NCI-H526 (cell line): ENCODE measurements at places on chromosomes 3 and 15.

- no peak for DNase-seq
Measured at GRCh38 chr3:87710028-87710427, 348.8 kb downstream of the CGGBP1 start.

DNA sequence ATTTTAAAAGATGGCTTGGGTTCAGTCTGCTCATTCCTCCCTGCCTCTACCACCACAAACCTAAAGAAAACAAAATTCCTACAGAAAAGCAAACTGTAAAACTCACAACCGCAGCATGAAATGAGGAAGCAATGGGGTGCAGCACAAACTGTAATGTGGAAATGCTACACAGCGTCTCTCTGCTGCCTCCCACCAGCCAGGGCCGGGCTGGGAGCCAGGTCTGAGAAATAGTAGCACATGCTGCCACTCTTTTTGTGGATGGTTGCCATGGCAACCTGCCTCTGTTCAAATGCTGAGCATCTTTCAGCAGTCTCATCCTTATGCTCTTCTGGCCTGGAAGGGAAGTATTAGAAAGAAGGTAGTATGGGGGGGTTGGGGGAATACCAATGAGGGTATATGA is 55.4 kb downstream of the EOMES start:
- DNase-seq: no peak

DNA sequence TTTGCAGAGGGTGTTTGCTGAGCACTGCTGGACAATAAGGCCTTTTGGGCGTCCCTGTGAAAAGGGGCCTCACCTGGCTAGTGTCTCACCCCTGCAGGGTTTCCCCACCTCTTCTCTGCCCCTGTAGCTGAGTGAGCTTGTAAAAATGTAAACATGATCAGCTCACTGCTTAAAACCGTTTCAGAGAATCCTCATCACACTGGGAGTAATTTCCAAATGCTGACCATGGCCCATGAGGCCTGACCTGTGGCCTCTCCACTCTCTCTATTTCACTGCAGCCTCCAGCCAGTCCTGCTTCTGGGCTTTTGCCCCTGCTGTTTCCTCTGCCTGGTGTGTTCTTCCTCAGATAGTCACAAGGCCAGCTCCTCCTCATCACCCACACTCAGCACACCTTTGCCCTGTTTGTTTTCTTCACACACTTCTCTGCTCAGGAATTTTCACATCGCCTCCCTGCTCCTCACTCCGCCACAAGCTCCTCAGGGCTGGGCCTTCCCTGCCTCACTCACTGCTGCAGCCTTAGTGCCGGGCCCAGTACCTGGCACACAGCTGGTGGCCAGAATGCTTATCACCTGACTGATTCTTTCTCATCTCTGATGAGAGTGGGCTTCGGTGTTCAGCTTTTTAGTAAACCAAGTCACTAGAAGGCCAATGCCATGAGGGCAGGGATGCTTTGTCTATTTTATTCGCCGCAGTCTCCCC is 79.3 kb upstream of the SEC13 start:
- DNase-seq: no peak

- DNase-seq: no peak
Measured at GRCh38 chr3:42020684-42021307, 58.9 kb upstream of the ULK4 start.

DNA sequence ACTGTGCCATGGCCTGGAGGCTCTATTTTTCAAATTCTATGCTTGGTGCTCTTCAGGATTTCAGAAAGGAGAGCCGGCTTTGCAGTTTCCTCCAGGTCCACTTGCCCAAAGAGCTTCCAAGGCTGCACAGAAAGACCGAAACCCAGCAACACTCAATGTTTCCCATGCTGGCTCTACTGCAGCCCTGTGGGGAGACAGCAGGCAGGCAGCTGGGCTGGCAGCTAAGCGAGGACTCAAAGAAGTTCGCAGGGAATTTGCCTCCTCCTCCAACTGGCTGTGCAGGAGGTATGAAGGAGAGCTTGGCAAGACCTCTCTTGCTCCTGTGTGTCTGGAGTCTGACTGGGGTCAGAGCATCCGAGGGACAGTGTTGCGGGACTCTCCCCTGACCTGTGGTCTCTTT is 17.4 kb upstream of the ITGA11 start:
- no peak for DNase-seq

DNA sequence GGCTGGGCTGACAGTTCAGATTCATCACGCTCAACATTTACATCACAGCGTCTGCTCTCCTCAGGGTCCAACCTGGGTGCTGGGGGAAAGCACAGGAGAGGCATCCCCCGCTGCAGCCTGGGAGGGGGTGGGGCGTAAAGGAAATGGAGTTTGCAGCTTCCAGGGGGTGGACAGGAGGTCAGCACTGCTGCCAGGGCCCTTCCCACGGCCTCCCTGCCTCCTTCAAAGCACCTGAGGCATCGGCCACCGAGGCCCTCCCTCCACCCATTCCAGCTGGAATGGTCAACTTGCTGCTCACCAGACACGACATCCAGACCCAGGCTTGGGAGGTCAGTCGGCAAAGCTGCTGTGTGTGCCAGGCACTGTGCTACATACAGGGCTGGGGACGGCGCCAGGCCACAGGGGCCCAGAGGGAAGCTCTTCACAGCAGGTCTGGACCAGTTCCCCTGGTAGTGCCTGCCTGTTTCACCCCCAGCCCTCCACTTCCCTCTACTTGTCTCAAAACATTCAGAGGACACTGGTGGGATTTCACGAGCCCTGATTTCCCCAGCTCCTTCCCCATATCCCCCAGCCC is 120.7 kb downstream of the ANP32A start:
- DNase-seq: no peak

- DNase-seq: no peak
Measured at GRCh38 chr15:64216196-64216595, 53.4 kb upstream of the PPIB start.

DNA sequence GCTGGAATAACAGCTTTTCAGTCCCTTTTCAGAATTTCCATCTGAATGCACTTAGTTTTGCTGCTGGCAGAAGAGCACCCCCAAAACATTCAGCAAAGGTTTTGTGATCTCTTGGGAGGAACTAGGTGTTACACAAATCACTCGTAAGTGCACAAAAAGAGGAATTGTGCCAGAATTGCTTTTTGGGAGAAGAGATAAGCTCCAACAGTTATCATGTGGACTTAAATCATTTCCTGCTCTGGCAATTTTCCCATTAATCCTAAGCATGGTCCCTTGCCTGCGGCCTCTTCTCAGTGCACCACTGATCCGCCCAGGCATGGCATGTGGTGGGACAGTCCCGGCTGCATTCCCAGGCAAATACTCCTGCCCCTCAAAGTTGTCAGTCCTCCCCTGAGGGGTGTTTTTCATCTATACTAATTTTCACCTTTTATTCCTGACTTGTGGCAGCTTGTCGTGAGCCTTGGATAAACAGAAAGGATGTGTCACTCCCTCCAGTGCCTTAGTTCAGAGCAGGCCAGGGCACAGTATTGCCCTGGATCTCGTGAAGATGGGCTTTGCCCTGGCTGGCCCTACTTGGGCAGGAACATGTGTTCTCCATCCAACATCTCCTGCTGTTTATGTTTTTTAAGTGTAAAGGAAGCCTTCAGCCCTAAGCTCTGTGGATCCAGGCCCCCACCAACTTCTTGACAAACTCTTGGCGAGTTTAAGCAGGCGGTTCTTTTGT is 44.6 kb upstream of the VILL start:
- no peak for DNase-seq

DNA sequence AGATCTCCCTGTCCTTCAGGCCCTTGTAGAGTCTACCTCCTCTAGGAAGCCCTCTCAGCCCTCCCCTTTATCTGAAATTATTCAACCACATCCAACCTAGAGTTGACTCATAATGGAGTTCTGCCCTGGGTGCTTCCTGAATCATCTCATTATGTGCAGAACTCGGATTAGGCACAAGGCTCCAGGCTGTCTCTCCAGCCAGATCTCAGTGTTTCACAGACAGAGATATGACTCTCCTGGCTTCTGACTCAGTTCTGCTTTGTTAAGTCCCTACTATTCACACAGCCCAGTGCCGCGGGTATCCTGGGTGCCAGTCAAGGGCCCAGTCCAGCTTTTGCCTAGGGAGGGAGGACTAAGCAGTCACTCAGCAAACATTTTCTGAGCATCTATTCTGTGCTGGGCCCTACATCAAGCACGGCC is 9.3 kb downstream of the STRA6 start:
- no peak for DNase-seq

DNA sequence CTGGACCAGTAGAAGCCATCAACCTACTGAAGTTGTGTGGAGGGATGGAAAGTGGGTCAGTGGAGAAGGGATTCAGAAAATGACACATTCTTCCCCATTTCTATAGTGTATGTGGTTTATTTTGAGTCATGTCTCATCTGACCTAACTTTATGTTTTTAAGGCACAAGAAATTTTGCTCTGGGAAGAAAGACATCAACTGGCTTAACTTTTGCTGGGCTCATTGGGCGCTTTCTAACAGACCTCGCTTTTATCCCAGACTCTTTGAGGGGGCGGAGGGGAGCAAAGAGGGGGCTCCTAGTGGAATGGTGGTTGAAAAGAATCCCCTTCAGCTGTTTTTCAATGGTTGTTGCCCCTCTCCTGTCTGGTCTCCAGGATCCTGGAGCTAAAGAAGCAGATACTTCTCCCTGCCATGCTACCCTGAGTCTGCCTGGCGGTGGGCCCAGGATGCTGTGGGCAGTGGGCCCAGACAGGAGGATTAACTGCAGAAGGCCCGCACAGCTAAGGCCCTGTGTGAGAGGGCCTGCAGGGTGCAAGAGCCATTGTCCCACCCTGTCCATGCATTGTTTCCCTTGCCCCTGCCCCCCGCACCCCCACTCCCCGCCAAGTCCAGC is 14.5 kb downstream of the CSRNP1 start:
- DNase-seq: no peak

DNA sequence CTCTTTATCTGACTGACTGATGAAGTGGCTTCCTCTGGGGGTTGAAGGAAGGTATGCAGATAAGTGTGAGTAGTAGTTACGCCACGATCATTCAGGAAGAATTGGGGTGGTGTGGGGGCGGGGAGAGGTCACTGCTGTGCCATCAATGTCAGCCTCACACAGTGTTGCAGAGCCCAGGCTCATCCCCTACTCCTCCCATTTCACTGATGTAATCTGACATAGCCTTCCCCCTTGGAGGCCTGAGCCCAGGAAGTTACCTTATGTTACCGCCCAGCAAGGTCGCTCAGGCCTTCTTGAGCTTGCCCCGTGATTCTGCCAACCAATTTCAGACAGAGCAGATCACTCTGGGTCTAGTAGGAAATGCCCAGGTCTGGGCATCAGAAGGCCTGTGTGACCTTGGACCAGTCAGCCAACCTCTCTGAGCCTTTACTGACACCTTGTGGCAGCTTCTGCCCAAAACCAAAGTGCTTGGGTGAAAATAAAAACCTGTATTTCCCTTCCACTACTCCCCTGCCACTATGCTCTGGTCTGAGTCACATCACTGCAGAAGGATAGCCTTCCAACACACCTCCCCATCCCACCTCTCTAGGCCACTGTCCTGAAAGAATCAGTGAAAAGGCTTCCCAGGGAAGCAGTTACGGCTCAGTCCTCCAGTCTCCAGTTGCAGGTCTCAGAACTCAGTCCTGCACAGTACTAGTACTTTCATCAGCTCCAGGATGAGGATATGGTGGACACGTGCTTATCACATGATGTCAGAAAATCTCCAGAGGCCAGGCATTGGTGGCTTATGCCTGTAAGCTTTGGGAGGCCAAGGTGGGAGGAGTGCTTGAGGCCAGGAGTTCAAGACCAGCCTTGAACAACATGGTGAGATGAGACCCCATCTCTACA is 28.1 kb upstream of the INSYN1 start:
- DNase-seq: no peak

DNA sequence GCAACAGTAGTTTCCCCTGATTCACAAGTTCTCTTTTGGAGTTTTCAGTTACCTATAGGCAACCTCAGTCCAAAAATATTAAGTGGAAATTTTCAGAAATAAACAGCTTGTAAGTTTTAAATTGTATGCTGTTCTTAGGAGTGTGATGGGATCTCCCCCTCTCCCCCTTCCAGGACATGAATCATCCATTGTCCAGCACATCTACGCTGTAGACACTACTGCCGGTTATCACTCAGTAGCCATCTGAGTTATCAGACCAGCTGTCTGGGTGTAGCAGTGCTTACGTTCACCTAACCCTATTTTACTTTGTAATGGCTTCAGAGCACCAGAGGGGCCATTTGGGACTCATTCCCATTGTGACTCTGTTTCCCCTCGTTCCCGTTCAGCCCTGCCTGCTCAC is 96.7 kb upstream of the PLXNA1 start:
- no peak for DNase-seq

- peak; percentile 76 for DNase-seq
Measured at GRCh38 chr3:127796831-127797150, 25.5 kb downstream of the MGLL start.

DNA sequence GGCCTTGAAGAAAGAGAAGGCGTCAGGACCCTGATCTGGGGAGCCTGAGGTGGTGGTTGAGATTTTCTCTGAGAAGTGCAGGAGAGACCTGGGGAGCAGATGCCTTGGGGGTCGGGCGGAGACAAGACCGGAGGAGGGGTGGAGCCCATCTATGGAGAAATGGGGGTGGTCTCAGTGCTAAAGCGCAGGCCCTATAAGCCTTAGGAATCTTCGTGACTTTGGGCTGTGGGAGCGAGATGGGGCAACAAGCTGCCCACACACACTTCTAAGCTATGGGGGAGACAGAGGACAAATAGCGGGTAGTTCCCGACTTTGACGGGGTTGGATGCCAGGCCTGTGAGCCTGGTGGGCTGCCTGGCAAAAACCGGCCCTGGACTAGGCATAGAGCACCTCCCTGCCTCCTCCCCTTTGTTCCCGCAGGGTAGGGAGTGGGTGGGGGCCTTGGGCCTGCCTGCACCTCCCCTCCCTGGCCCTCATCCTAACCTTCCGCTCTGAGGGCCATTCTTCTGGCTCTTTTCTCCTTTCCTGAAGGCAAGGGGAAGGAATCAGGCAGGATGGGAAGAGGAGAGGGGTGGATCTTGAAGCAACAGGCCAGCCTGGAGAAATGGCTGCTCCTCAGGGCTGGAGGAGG is 880 bp downstream of the NISCH start:
- DNase-seq: peak; percentile 62

GRCh38 chr3:103052236-103052830 is 617.5 kb downstream of the ZPLD1 start:
- no peak for DNase-seq

DNA sequence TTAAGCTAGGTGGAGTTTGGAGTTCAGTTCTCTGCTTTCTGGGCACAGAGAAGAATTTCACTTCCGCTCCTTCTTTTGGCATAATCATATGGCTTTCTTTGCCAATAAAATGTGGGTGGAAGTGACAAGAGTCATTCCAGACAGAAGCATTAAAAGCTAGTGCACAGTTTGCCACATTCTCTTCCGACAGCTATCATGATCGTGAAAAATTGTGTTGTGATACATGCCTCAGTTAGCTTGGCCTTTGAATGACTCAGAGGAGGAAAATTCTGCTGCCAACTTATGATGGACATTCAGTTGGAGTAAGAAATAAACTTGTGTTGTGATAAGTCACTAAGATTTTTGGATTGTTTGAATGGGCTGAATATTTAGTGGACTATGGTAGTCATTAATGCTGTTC is 291.7 kb upstream of the SATB1 start:
- DNase-seq: no peak

DNA sequence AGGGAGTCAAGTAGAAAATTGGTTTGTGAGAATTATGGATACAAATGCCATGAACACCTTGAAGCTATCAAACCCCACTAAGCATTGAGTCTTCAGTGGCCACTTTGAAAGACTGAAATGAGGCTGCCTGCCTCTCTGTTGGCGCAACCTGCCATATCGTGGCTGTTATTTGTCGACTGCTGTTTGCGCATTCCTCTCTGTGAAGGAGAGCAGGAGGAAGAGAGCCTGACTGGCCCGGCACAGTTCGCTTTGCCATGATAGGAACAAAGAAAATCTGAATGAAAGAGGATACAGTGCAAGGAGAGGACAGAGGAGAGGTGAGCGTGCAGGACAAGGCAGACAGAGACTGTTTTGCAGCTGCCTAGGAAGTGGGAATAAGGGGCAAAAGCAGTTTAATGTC is 289.4 kb downstream of the RYR3 start:
- no peak for DNase-seq
